ENCODE measurements at places on chromosomes 4 and X.

DNA sequence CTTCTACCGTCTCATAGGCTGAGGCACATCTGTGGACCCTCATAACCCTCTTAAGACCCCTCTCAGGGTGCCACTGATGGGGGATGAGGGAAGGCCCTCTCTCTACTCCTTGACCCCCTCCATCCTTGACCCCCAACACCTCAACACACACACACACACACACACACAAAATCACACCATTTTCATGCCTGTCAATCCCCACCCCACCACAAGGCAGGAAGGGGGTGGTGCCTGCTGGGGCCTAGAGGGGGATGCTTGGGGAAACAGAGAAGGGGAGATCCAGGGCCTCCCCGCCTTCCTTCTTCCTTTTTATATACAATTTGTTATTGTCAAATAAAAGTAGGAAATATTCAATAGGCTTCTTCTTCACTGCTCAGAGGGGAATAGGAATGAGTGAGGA, 1.2 kb upstream of the EBP start:
- DNase-seq = no peak

DNA sequence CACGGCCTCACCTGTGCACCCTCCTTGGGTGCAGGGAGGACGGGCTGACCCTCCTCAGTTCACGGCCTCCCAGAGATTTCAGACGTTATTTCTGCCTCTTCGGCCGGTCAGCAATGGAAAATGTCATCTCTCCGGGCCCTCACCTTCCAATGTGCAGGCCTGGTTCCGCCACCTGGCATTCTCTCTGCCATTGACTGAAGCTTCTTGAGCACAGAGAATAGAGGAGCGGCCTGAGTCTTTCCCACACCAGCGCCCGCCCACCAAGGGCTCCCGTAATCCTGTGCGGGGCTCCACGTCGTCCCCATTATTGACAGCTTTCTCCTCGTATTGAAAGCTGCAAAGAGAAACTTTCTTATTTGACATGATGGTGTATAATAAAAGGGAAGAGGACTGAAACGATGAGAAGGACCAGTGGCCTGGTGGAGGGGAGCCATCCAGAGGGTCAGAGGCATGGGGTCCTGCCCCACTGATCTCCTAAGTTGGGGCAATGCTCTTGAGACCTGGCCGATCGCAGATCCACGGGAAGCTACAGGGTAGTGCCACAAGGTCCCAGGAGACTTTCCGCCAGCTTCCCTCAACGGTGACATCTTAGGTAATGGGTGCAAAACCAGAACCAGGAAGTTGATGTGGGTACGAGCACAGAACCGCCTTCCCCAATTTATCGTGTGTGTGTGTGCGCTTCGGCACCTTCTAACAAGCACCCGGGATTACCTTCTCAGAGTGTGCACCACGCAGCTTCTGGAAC, 20.6 kb downstream of the HTRA3 start:
- no peak for DNase-seq

- DNase-seq = no peak
Measured at GRCh38 chr4:82818664-82819662, 20.4 kb upstream of the SCD5 start.

GRCh38 chrX:74520896-74521295, 93.5 kb downstream of the RLIM start:
- no peak for DNase-seq

- no peak for DNase-seq
Measured at GRCh38 chr4:118285931-118286330, 66.9 kb downstream of the PRSS12 start.

DNA sequence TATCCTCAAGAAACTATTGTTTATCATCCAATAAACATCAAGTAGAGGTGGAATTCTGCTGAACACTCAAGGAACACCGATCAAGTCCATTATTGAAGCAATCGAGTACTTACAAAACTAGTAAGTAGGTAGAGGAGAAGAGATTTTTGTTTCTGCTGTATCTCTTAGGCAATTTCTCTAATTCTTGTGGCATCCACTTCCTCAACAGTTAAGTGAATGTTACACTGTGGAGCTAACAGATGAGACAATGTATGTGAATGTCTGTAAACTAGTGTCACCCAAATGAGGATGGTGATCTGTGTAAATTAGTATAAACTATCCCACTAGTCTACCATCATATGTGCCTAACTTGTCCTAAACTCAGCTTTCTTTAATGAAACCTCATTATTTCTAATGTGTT, 261.6 kb downstream of the ARHGAP24 start:
- DNase-seq = no peak

DNA sequence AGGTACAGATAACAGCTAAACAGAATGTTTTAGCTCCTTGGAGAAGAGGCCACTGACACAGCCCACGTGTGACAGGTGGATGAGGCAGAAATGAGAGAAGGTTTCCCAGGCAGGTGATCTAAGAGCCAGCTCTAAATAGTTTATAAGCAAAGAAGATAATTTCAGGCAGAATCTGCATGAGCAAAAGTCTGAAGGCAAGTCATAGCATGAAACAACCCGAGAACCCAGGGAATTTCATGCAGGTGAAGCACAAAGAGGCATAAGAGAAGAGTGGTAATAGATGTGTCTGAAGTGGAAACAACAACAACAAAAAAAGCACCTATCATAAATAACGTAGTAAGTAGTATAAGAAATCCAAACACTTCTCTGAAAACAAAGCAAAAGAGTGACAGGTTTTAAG, 275.8 kb upstream of the CPEB2 start:
- DNase-seq = no peak

GRCh38 chrX:67555578-67556203, 11.9 kb downstream of the AR start:
- peak; percentile 1 for DNase-seq

DNA sequence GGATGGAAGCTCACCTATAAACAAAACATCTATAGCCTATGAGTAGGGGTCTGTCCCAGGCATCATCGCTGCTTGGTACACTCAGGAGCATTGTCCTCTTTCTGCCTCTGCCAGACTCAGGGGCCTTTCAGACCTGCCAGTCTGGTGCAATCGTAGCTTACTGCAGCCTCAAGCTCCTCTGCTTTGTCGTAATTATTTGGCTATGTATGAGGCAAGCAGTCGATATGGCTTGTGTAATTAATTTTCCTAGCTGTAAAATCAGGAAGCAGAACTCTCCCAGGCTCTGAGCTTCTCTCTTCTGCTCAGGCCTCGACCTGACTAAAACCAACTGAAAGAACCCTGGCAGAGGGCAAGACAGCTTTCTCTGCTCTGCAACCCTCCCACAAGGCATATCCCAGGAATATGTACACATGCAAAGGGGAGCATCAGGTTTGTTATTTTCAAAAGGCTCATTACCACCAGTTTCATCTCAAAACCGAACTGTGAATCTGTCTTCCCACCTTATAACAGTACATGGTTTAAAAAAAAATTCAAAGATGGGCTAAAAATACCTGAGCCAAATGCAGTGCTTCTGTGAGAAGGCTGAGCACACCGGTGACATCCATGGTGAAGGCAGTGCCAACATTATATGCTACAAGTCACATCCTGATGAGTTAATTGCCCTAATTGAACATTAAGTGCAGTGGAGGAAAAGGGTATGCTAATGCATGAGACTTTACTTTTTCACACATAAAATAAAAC, 309.2 kb upstream of the EMCN start:
- DNase-seq = no peak

DNA sequence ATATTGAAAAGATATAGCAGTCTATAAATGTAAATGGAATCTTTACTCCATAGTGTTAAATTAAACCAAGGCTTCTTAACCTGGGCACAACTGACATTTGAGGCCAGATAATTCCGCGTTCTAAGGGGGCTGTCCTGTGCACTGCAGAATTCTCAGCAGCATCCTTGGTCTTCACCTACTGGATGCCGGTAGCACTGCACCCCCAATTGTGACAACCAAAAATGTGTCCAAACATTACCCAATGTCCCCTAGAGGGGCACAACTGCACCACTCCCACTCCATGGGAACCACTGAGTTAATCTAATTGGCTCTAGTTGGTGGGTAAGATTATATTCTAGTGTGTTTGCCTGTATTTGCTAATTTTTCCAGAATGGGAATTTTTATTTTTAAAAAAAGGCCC, 16.6 kb downstream of the AP1S2 start:
- DNase-seq = no peak

DNA sequence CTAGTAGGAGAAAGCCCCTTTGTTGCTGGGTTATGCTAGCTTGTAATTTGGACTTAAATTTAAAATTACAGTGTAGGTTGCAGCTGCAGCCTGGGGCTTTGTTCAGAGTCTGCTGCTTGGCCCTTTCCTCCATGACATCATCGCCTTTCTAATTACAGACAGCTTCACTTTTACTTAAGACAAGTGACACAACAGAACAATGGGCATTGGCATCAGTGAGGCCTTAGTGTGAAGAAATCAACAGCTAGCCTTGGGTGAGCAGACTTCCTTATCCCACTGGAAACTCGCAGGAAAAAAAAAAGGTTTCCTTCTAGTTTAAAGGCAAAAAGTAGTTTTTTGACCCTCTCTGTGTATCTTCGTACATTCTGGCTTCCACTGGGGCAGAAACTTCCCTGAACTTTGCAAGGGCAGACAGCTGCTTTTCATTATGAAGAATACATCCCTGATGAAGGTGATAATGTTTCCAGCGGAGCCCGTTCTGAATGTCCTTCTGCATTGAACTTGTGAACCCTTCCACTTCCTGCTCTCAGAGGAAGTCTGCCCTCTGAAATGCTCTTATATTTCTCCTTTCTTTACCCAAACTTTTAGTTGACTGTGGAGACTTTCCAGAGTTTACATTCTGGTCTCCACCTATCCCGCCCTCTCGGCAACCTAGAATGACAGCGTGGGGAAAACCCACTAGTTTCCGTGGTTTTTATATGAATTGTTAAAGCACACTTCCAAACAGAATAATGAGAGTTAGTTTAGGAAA, 123.2 kb upstream of the FAM9C start:
- DNase-seq = no peak

- DNase-seq = no peak
Measured at GRCh38 chrX:43677993-43678392, 21.9 kb downstream of the MAOA start.

DNA sequence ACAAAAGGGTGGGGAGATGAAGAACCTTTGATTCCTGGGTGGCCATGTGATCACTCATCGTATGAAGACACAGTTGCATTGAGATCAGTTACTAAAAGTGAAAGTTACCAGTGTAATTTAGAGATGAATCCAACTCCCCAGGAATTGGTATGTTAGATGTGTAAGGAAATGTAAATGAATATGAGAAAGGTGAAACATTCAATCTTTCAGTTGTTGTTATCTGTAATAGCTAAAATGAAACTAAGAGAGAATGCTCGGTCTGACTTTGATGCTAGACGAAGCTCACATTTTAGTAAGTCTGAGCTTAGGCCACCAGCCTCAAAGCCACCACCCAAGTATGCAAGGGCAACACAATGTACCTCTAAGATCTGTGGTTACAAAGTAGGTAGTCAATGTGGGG, 194.3 kb upstream of the POF1B start:
- no peak for DNase-seq

- no peak for DNase-seq
Measured at GRCh38 chr4:10020871-10021652, at the start of gene SLC2A9. Gene SLC2A9, minus strand, starts transcription at chr4:10021497. Its CDS starts 68 bp downstream, at chr4:10021429.

DNA sequence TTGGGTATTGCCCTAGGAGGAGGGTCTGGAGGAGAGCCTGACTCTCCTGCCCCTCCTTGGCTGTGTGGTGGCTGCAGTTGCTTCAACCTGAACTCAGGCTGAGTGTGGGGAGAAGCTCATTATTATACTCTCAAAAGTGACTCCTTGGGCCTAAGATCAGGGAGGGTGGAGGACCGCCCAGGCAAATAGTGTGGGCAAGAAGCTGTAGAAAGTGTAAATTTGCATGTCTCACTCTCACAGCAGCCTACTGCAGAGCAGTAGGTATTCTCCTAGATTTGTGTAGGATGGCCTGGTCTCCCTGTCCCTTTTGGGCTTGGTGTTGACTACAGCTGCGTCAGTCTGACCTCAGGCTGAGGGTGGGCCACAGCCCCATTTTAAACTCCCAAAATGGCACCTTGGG, 156.1 kb downstream of the ZNF330 start:
- no peak for DNase-seq

GRCh38 chr4:78534286-78534955, 17.1 kb upstream of the ANXA3 start:
- DNase-seq = no peak

- DNase-seq = no peak
Measured at GRCh38 chrX:18674417-18674787, 2.5 kb upstream of the RS1 start.

DNA sequence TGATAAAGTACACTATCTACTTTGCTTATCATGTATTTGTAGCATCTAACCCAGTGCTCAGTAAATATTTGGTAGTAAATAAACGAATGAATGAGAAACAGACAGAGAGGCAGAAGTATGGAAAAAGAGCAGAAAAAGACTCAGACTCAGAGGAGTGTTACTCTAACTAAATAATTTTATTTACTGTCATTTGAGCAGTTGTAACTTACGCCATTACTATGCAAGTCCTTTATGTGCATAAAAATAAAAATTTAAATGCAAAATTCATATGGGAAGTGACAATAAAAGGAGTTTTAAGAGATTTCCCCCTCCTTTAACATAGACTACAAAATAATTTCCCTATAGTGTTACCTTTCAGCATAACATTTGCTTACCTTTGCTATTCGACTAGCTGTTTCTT, 49.5 kb downstream of the ZAR1 start:
- DNase-seq = no peak

Data from amniotic stem cell (primary cell).